ENCODE measurements at places on chromosomes 16 and 17.

DNA sequence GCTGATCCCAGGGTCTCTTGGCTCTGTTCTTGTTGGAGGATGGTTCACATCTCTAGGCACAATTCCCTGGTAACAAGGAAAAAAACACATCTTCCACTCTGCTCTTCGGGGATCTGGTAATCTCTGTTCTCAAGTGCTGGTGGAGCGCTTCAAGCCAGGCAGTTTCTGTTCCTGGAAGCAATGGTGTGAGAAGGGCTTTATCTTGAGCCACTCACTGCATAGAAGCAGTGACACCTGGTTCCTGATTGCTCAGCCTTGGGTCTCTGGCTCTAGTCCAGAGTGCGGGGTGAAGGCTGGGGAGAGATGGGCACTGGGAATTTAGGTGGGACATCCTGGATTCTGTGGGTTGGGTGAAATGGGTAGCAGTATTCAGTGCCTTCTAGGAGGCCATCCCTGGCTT is 14.1 kb downstream of the AKAP1 start:
- no peak for DNase-seq

GRCh38 chr17:30219315-30219714 is 16.2 kb downstream of the SLC6A4 start:
- DNase-seq = no peak

GRCh38 chr16:76639685-76640289 is 362.6 kb downstream of the CNTNAP4 start:
- peak; percentile 34 for DNase-seq

DNA sequence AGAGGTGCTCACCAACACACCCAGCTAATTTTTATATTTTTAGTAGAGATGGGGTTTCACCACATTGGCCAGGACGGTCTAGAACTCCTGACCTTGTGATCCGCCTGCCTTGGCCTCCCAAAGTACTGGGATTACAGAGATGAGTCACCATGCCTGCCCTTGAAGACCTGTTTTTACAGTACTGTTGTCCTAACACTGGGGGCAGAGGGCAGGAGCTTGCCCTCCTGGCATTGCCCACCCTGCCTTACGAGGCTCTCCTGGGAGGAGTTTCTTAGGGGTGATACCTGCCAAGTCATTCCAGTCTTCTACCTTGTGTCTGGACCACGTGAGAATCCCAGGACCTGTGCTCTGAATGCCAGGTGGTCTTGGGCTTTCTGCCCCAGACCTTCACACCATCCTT is 2.7 kb downstream of the ASPSCR1 start:
- DNase-seq = no peak

DNA sequence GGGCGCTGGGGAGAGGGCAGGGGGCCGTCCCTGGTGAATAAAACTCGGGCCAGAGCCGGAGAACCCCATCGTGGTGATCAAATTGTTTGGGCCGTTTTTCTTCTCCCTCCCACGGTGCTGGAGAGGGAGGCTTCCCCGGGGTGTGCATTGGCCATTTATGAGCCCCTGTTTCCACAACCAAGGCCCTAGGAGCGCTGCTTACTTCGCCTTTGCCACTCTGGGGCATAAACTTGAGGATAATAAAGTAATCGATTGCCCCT is 544 bp downstream of the CCP110 start:
- no peak for DNase-seq

- DNase-seq = no peak
Observed at GRCh38 chr17:73938706-73939105, 264.8 kb upstream of the RPL38 start.

DNA sequence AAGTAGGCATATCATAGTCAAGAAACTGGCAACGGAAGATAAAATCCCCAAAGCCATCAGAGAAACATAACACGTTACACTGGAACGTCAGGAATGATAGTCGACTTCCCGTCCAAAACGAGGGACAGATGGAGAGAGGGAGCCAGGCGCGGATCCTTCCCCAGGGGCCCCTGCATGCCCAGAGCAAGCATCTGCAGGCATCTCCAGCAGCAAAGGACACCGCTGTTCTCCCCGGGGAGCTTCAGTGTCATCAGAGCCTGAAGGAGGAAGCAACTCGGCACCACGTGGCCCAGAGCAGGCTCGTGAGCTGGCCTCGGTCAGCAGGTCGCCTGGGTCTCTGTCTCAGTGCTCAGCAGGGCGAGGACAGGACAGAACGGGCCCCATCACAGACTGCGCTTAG is 50.1 kb downstream of the LMF1 start:
- DNase-seq = peak; percentile 26

DNA sequence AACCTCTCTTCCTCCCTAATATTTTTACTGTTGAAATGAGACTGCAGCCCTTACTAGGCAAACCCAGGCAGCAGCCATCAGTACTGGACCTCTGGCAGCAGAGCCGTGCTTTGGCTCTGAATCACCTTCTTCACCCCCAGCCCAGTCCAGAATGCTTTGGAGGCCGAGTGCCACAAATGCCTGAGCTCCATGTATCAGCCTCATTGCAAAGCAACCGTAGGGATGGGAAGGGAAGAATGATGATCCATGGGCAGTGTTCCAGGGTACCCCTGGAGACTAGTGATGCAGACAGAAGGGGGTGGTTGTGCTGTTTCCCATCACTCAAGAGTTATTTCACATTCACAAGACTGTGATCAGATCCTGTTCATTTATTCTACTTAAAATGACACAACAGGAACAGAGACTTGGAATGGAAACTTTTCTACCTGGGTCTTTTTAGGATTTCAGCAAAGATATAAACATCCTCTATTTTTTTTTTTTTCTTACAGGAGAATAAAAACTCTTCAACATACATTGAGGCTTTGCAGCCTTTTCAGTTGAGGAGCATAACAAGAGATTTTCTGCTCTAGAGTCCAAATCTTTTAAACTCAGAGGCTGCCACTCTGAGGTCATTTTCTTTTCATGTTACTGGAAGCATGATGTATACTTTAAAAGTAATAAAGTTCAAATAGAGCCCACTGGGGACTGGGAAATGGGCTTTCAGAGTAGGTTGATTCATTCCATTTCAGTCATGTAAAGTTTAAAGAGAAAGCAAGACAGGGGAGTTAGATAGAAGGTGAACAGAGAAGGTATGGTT is 138.3 kb downstream of the KCNJ2 start:
- DNase-seq = peak; percentile 36

GRCh38 chr17:47324224-47325020 is 667 bp downstream of the EFCAB13 start:
- peak; percentile 51 for DNase-seq

- peak; percentile 25 for DNase-seq
Observed at GRCh38 chr17:55177159-55177854, 87.5 kb upstream of the HLF start.

DNA sequence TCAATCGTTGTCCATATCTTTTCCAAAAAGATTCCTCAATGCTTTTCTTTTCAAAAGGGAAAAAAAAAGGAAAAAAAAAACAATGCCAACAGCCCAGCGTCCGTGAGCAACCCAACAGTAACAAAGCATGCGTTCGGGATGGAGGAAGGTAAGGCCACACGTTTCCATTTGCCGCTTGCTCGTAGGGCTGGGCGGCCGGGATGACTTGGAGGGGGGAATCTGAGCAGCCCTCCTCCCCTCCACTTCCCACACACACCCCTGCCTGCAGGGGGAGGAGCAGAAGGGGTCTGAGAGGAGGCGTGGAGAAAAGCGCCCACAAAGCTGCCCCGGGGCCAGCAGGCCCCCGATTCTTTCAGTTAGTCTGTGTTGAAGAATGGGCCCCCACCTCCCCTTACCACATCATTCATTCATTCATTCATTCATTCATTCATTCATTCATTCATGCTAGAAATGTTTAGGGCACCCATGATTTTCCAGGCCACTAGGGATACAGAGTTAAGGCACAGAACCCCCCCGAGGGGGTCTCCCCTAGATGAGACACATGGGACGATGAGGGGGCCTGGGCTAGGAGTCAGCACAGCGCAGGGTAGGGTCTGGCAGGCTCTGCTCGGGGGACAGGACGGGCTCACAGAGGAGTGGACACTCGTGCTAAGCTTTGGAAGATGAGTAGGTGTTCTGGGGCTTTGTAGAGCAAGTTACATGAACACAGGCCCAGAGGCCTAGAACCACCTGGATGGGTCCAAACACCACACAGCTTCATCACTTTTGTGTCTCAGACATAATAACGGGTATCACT is 10.9 kb upstream of the TBX2 start:
- DNase-seq = no peak

DNA sequence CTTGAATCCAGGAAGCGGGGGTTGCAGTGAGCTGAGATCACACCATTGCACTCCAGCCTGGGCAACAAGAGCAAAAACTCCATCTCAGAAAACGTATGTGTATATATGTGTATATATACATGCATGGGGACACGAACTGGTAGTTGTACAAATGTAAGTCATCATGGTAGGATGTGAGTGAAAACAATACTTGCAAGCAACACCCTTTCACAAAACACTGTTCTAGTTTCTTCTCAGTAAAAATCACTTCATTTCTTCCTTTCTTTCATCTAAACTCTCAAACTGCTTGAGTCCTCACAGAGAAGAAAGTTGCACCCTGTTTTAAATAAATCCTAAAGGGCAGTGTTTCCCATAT is 51.8 kb downstream of the METTL16 start:
- DNase-seq = no peak

All from cardiac fibroblast (primary cell).